Lower leg skin (tissue), 4 donors: ENCODE measurements at places on chromosomes 2 and 18. TPM values are rescaled to one million over a fixed set of nuclear protein-coding genes. Genes with fewer than 3 reads are reported as not detected.

GCG gene
- total RNA-seq: not detected

GRCh38 chr2:190405070-190405469 lies 3.1 kb upstream of the MFSD6 start:
- DNase-seq: no peak

GRCh38 chr2:45585267-45585861 lies 25.7 kb downstream of the SRBD1 start:
- no peak for DNase-seq

DNA sequence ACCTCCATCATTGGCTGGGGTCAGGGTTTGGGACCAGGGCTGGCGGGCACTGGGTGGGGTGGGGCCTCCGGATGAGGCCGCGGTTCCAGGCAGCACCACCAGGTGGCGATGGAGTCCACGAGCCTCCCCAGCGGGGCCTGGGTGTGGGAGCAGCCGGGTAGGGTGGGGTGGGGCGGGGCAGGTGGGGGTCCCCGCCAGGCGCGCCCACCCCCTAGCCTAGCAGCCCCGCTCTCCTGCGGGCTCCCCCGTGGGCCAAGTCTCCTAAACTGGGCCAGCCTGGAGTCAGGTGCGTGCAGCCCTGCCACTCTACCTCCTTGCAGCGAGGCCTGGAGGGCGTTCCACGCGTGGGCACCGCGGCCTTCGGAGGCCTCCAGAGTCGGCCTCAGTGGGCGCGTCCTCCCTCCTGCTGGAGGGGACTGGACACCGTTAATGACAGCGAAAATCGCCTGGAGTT lies 187.5 kb downstream of the TWIST2 start:
- DNase-seq: no peak

GRCh38 chr2:129299338-129299737 lies 680.1 kb upstream of the RAB6C start:
- no peak for DNase-seq

- DNase-seq: no peak
Observed at GRCh38 chr2:10706033-10706432, 15.4 kb upstream of the ATP6V1C2 start.

DNA sequence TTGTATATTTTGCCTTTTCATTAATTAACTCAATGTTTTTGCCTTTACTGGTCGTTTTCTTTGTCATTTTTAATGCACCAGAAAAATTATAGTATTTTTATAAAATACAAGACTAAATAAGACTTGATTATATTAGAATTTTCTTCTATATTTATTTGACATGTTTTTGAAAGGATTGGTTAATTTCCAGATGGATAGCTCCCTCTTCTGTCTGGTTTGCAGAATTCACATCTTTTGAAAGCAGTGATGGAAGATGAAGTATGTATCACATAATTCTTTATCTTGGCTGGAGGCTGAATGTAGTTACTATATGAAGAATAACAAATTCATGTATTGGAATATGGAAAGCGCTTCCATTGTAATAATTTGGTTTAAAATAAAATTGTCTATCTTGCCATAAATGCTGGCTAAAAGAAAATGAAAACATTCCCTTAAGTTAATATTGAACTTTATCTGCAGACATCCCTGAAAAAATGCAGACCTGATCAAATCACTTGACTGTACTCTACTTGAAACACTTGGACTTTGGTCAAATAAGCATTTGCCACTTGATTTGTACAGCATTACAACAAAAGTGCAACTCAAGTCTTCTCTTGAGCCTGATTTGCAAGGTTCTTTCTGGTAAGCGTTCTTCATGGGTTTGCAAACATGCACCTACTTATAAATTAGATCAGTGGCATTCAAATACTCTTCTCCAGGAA lies 86.3 kb upstream of the EFEMP1 start:
- no peak for DNase-seq
